ENCODE measurements at places on chromosomes 12 and 14. TPM values are rescaled to one million over a fixed set of nuclear protein-coding genes. Genes with fewer than 3 reads are reported as not detected.

GRCh38 chr12:72102150-72102549 lies 163.5 kb downstream of the TPH2 start:
- DNase-seq: no peak

SRRM4 gene
- under 0.01 TPM for total RNA-seq

DNA sequence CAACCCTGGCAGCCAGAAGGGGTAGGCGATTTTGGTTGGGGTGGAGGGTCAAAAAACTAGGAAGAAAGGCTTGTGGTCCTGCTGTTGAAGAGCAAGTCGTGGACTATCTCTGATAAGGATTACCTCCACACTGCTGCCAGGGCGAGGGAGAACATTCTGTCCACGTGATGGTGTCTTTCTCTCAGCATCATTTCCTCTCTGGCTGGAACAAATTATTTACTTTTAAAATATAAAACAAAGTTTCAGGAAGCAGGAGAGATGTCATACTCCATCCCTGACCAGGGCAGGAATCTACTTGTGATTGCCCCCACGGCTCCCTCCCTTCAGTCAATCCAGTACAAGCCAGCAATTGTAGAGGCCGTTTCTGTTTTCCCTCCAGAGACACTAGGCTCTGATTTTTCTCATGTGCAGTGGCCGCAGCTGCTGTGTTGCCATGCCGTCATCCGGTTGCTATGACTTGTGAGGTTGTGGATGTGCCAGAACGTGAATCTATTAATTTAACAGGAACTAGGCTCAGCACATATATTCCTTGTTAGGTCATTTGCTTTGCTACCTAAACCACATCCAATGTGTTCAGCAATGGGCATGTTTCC lies 61.5 kb upstream of the PTGR2 start:
- DNase-seq: peak; percentile 80

DNA sequence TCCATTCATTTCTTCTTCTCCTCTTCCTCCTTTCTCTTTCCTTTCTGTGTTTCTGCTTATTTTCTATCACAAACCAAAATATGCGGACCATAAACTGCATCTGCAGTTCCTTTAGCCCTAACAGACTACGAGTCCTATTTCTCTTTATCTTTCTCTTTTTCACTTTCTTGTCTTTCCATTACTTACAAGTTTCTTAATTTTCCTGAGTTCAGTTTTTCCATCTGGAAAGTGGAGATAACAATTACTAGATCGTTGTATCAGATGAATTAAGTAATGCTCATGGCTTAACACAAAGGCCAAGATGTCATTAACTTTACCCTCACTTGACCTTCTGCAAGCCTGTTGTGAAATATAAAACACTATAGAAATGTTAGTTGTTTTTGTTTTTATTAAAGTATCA lies 983 bp upstream of the COPS7A start:
- DNase-seq: no peak

NTN4 gene
- total RNA-seq: 16.6 TPM

TPI1 gene
- 233 TPM for total RNA-seq

DNA sequence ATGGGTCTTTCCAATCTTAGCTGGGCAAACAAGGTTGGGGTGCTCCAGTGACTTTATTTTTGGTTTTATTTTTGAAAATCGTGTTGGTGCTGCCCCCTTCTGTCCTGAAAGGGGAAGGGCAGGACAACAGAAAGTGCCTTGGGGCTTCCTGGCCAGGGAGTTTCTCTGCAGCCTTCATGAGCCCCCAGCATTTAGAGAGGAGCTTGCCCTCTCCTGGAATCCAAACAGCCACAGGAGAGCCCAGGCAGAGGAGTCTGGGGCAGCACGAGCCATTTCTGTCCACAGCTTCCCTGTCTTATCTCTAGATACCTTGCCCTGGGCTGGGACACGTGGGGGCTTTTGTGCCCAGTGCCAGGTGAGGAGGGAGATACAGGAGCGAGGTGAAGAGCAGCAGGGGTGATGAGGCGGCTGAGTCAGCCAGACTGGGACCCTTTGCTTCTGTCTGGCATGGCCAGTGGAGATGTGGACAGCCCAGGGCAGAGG lies 4.4 kb upstream of the C1RL start:
- peak; percentile 51 for DNase-seq

- no peak for DNase-seq
Measured at GRCh38 chr12:3179731-3180130, 102.6 kb downstream of the TSPAN9 start.

GRCh38 chr14:81464253-81465002 lies 64.3 kb upstream of the STON2 start:
- DNase-seq: peak; percentile 49

PTCSC3 gene
- not detected for total RNA-seq

DNA sequence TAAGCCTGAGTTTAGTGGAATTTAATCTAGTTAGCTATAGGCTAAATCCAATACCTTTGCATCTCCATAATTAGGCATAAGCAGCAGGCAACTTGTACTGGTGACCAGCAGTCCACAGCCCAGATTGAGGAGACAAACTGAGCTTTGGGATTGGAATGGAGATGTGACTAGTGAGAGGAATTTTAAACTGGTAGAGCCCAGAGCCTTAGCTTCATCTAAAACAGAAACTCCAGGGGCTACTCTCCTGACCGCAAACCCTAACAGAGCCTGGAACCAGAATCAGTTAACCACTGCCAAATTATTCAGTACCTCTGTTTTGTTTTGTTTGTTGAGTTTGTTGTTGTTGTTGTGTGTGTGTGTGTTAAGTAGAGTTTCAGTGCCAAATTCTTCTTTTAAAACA lies 53.2 kb downstream of the TSPAN19 start:
- no peak for DNase-seq

DNA sequence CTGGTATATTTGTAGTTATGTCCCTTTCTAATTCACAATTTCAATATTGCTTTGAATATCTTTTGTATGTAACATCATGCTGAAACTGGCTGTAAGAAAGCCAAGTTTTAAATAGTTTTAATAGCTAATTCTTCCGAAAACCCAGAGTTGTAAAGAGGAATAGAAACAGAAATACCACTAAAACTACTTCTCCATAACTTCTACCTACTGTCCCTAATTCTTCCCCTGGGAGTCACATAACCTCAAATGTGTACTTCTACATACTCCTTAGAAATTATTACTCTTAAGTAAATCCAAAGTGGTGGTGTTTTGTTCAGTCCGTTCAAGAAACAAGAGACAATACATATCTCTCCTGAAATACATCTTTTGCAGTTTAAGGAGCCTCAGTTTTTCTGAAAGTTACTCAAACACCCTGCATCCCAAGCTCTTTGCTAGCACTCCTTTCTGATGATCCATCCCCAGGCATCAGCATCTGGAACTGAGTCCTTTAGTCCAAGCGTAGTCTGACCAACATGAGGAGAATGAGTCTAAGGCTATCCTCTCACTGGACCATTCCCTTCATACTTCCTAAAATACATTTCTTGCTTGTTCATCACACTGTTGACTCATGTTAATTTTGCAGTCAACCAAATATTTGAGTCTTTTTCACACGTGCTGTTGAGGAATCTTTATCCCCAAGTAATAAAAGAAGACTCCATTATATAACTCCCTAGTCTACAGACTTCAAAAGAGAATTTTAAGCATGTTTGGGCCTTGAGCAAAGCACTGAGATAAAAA lies 214.3 kb upstream of the NUDT4 start:
- no peak for DNase-seq

DNA sequence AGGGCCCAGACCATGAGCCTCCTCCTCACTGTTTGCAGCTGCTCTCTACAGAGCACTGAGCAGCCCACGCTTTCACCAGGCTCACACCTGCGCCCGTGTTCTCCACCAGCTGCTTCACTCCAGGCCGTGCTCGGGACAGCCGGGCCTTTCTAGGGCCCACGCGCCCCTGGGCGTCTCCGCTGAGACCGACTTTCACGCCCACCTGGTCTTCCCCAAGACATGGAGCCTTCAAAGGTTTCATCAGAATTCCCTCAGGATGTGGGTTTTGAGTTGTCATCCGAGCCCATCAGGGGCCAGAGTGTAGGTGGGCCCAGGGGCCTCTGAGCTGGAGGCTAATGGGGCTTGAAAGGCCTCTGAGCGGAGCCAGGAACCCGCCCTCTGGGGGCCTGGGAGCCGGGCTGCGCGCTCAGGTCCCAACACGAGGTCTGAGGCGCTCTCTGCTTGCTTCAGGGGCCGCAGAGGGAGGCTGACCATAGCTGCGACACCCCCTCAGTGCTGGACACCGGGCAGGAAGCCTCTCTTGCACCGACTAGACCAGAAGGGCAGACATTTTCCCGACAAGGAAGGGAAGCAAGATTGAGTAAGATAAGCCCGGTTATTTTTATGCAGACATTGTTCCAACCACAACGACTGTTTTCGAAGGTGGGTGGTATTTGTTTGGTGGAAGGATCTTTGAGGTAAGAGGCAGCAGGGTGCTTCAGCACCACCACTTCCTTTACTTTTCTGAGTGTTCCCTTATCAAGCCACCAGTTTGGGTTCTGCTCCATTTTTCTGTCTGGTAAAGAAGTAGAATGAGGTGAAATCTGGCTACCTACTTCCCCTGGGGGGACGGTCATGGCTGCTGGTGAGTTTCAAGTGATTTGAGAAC lies 125.0 kb upstream of the FUT8 start:
- DNase-seq: no peak

GRCh38 chr12:110619534-110619953 lies 5.6 kb downstream of the TCTN1 start:
- no peak for DNase-seq

- DNase-seq: no peak
Measured at GRCh38 chr12:130281153-130281799, 56.4 kb upstream of the PIWIL1 start.
